ENCODE measurements at places on chromosomes 3 and 15. TPM values are rescaled to one million over a fixed set of nuclear protein-coding genes. Genes with fewer than 3 reads are reported as not detected.

GRCh38 chr15:68314563-68314962 is 37.0 kb downstream of the FEM1B start:
- peak; percentile 52 for DNase-seq

DNA sequence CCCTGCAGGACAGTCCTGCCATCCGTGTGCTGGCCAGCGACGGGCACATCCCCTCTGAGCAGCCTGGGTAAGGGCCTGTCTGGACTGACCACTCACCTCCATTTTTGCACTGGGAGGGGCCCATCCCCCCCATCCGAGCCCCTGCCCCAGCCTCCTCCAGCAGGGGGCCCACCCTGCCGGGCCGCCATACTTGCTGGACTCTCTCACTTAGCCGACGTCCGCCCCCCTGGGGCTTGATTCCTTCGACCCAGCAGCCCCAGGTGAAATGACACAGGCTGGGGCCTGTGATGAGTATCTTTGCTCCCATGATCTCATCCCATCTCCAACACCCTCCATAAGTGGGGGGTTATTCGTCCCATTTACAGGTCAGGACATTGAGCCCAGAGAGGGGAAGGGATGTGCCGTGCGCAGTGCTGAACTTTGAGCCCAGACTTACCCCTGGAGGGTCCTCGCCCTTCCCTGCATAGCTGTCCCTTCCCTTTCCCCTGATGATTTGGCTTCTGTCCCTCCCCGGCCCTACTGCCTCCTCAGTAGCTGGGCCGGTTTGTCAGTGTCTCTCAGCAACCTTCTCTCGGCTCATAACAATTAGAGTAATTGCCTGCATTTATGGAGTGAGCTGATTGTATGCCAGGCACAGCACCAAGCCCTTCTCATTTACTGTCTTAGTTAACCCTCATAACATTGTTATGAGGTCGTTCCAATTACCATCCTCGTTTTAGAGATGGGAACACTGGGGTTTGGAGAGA is 4.2 kb downstream of the LMAN1L start:
- DNase-seq = no peak

DNA sequence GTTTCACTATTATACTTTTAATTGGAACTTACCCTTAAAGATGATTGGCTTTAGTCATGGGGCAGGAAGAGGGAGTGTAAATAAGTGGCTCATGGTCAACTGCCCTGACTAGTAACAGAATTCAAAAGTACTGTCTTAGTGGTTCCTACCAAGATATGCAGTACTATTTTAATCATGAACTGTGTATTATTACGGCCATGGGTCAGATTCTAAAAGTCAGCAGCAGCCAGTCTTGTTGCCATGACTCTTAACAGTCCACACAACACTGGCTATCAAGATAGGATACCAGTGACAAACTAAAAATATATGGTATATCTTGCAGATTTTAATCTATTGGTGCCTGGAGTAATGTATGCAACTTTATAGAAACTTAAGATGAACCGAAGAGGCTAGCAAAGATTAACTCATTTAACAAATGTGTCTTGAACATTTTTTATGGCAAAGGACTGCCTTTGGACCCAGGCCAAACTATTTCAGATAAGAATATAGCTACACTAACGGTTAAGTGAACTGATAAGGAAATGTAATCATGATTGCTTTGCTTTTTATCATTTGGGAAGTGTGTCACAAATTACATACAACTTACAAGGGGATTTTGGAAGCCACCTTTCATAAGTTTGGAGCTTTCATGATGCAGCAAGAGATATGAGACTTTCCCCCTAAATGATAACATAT is 163.7 kb downstream of the TCF12 start:
- DNase-seq = no peak

The CYFIP1 gene
- total RNA-seq = 99.1 TPM

GRCh38 chr3:104635872-104636580 is 730.7 kb upstream of the ALCAM start:
- peak; percentile 25 for DNase-seq

The PLS1 gene
- 7.6 TPM for total RNA-seq

The HHLA2 gene
- total RNA-seq = 0.28 TPM

The HES1 gene
- total RNA-seq = 43.1 TPM

DNA sequence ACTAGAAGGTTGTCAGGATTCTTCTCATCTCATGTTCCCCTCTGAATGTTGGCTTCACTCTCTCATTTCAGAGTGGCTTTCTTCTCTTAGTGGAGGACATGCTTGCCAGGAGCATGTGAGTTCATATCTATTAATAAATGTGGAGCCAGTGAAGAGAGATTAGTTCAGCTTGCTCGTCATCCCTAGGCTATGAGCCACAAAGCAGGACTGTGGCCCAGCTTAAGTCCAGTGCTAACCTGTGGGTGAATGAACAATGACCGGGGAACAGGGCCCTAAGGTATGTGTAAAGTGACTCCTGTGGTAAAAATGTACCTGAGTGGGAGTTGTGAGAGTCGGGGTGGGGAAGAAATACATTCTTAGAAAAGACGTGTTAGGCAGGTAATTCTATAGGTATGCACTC is 96.9 kb upstream of the TBL1XR1 start:
- DNase-seq = no peak

DNA sequence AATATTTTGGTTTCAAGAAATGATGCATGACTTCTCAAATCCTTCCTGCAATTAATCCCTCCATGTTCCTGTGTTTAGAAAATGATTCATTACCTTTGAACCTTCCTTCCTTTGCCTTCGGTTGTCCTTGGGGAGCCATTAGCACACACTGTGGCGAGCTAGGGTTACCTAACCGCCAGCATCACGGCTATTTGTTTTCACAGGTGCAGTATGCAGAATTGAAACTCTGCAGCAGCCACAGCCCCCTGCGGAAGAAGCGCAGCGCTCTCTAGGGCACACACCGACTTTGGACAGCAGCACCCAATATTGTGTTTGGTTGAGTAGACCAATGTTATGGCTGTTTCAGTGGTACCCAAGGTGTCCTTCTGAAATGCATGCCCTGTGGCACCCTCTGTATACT is 247.4 kb downstream of the MCTP2 start:
- DNase-seq = no peak

GRCh38 chr3:40962721-40963120 is 236.6 kb upstream of the CTNNB1 start:
- no peak for DNase-seq

GRCh38 chr3:3862534-3862933 is 63.3 kb downstream of the LRRN1 start:
- DNase-seq = no peak

The FBN1 gene
- 4.2 TPM for total RNA-seq

- no peak for DNase-seq
These were observed 52.9 kb downstream of the HERC2 start for GRCh38 chr15:28269097-28269496.

The ASB7 gene
- total RNA-seq = 4.7 TPM

GRCh38 chr3:43180027-43180426 is 74.1 kb upstream of the POMGNT2 start:
- DNase-seq = no peak

- no peak for DNase-seq
These were observed 32.7 kb upstream of the OSTN start for GRCh38 chr3:191166368-191166767.

GRCh38 chr15:83308671-83309070 is 24.2 kb upstream of the BNC1 start:
- DNase-seq = no peak

- no peak for DNase-seq
These were observed 647.1 kb downstream of the NTRK3 start for GRCh38 chr15:87609474-87609873.

The CLRN1 gene
- not detected for total RNA-seq

- no peak for DNase-seq
These were observed 42.1 kb downstream of the ZNF654 start for GRCh38 chr3:88101142-88101541.

The ZPLD1 gene
- total RNA-seq = 0.19 TPM

- no peak for DNase-seq
These were observed 185.5 kb downstream of the MCTP2 start for GRCh38 chr15:94416820-94417219.

The FBXO40 gene
- total RNA-seq = not detected

The BCL6 gene
- 19.0 TPM for total RNA-seq

GRCh38 chr3:134258761-134259347 is 8.2 kb upstream of the RYK start:
- no peak for DNase-seq

DNA sequence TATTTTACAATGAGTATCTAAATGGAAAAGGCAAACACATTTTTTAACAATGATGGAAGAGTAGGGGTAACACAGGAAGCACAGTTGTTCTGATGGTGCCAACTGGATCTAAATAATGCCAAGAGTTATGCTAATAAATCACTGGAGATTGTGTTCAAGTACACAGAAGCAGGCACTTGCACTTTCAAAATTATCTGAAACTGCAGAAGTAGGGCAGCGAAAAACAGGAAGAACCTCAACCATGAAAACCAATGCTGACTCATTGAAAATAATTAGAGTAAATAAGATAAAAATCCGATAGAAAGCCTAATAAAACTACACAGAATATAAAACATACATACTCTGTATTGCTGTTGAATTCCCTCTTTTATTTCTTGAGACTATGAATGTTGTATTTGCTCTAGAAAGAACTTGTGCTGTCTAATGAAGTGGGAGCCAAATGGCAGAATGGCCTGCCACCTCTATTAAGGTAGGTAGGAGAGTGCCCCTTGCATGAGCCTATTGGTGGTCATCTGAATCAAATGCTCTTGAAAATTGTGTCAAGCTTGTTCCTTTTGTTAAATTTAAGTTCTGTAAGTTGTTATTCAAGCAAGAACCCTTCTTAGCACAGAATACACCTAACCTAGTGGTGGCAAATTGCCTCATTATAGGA is 93.7 kb downstream of the ABI3BP start:
- no peak for DNase-seq

The IQGAP1 gene
- total RNA-seq = 71.4 TPM

- DNase-seq = no peak
These were observed 163.6 kb downstream of the KCNMB2 start for GRCh38 chr3:178699810-178700209.

DNA sequence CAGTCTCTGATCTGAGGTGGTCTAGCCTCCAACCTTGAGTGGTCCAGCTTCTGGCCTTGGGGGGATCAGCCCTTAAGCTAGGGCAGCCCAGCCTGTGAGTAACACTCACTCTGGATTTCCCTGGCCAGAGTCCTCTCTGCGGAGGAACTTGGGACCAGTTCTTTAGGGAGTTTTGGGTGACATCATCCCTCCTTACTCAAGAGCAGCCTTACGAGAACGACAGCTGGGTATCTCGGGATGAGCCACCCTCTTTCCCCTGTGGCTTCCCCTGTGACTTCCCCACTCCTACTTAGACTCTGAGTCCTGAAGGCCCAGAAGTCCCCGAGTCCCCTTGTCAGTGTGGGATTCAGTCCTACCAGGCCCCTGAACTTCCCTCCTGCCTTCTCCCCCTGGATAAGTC is 10.2 kb upstream of the PLXND1 start:
- DNase-seq = no peak

DNA sequence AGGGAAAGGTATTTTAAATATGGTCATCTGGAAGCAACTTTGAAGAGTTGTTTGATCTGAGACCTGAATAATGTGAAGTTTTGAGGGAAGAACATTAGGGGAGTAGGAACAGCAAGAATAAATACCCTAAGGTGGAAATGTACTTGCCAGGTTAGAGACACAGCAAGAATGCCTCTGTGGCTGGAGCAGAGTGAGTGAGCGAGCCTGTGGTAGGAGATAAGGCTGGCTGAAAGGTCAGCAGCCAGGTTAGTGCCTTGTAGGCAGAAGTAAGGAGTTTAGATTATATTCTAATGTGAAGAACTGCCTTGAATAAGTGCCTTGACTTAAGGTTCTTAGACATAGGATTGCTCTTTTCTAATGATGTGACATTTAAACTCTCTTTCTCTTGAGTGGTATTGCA is 18.3 kb downstream of the LRRC49 start:
- DNase-seq = no peak

DNA sequence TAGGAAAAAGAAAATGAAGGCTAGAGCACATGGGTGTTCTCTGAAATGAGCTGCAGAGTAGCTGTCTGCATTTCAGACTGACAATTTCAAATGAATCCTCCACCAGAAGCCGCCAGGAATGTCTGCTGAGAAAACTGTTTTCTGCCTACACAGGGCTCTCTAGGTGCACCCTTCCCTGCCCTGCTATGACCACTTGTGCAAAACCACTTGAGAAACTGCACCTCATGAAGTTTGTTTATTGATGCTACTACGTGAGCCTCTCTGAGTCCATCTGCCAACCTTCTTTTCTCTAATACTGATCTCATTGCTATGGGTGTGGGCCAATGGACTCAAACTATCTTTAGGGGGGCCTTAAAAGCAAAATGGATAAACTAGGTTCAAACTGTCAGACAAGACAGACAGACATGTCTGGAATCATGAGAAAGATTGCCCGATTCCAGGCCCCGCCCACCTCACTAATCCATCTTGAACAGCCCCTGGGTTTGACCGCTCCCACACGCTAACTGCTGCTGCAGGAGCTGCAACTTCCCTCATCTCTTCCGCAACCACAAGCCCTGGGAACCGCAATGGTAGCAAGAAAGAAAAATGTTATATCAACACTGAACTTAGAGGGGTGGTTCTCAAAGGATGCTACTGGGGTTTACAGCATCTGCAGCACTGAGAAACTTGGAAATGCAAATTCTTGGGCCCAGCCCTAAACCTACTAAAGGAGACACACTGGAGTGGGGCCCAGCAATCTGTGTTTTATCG is 9.0 kb upstream of the CD47 start:
- no peak for DNase-seq

The SAMMSON gene
- total RNA-seq = not detected

The LRRC34 gene
- 0.16 TPM for total RNA-seq

The RETNLB gene
- total RNA-seq = not detected

GRCh38 chr3:21912711-21913110 is 161.7 kb upstream of the ZNF385D start:
- DNase-seq = no peak

GRCh38 chr15:30953183-30953582 is 38.2 kb downstream of the MTMR10 start:
- DNase-seq = no peak

The TRPM1 gene
- not detected for total RNA-seq

The SLC27A2 gene
- 3.8 TPM for total RNA-seq

The GNAT1 gene
- total RNA-seq = not detected

DNA sequence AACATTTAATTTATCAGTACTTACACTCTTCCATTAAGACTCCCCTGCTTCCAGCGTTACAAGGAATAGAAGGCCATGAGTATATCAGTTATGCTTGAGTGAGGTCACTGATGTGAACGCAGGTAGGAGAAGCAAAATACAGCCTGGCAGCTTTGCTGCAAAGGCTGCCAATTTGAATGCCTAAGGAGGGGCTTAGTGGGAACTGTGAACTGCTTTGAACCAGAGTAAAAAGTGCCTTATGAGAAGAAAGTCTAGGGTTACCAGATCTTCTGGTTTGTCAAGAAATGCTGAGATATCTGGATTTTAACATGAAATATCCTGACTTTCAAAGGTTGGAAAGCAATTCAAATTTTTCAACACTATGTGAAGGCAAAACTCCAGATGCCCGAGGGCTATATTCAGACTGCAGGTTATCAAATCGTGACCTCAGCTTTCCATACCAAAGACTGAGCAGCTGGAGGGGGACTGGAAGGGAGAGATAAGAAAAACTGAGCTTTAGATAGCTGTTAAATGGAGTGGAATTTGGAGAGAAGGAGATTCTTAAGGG is 446.3 kb upstream of the NECTIN3 start:
- DNase-seq = peak; percentile 9

The GYG1 gene
- total RNA-seq = 22.5 TPM

Data from pancreas (tissue), 10 donors.